ENCODE measurements at places on chromosomes 2 and 18.

DNA sequence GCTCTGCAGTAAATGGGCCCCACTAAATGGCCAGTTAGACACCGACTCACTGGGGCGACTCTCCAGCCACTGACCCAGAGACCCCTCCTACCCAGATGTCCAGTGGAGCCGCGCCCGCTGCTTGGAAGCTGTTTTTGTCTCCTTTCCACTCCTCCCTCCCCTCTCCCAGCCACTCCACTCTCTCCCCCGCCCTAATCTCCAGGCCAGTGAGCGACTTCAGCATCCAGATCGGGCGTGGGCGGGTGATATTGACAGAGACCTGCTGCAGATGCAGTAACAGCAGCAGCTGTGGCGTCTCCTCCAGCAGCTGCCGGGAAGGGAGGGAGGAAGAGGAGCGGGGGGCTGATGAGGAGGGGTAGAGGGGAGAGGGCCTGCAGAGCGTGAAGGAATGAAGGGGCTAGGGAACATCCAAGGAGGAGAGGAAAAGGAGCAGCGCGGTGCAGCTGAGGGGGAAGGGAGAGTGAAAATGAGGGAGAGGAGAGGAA lies at the start of gene SCN7A:
TSS of gene SCN7A (minus strand) at position 110 of the 485 bp plus-strand sequence. CDS start 16,553 bp downstream, outside the sequence.
- DNase-seq = no peak

DNA sequence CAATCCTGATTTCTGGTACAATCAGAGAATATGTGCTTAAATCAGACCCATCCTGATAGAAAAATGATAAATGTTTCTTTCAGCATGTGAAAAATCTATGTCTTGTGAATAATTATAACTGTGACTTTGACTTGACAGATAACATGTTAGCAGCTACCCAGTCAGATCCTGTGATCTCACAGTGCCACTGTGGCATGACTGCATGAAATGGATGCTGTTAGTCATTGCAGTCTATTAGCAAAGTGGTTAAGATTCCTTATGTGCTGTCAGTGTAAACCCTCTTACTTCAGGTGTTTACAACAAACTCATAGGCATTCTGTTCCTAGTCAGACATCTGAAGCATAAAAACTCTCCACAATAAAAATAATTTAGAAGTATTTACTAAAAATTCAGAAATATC lies 244.6 kb upstream of the RND3 start:
- no peak for DNase-seq

GRCh38 chr2:126645211-126645618 lies 10.7 kb upstream of the GYPC start:
- DNase-seq = no peak

DNA sequence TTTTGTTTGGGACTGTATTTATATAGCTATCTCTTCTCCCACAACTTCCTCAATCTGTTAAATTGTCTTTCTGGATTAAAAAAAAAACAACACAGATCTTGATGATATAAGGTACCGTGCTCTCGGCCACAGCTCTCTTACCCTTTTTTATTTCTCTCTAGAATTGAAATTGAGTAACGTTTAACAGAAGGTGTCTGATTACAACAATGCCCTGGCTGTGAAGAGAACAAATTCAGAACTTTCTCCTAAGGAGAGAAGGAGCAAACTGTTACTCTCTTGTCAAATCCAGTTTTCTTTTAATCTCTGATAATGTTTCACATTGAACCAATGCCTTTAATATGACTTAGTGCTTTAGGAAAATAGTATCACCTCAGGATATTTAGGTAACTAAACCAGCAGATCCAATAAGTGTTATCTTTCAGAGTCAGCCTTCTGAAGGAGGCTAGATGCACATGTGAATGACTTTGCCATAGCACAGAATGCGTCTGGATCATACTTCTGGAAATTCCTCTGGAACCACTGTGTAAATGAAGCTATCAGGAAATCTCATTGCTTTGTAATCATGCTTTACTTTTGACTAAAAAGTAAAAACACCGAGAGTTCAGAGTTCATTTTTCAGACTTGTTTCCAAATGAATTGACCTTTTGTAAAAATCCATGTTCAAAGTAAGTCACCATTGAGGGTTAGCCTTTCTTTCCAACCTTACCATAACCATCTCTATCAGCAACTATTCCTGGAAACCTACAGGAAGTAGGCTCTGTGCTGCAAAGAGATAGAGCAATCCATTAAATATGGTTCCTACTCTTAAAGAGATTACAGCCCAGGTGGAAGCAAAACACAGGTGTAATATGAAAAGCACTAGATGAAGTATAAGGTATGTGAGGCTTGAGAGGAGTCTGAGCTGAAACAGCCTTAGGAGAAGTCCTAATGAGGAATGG lies 147.0 kb upstream of the OSR1 start:
- no peak for DNase-seq

DNA sequence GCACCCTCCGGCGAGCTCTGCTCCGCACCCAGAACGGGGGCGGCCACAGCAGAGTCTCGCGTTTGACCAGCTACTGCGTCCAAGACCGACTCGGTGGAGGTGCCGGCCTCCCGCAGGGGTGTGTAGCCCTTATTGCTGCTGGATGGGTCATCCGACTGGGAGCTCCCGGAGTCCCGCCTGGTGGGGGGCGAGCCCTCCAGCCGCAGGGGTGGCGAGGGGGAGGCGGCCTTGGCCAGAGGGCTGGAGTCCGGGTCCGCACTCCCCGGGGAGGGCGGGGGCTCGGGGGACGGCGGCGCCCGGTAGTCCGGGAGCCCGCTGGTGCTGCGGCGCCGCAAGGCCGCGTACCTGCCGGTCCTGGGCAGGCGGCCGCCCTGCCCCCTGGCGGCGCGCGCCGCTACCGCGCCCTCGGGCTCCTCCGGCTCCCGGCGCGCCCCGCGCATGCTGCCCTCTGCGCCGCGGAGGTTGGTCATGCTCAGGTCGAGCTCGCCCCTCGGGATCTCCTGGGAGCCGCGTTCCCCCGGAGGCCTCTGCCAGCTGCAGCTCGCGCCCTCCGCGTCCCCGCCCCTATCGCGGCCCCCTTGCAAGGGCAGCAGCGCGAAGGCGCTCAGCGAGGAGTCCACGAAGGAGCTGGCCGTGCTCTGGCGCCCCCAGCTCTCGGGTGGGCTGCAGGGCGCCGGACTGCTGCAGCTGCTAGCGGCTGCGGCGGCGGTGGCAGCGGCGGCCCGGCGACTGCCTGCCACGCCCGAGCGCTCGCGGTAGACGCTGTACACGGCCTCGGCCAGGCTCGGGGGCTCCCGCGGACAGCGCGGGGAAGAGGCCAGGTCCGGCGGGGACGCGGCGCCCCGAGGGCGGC lies 4.8 kb downstream of the TMEM200C start:
- DNase-seq = no peak

DNA sequence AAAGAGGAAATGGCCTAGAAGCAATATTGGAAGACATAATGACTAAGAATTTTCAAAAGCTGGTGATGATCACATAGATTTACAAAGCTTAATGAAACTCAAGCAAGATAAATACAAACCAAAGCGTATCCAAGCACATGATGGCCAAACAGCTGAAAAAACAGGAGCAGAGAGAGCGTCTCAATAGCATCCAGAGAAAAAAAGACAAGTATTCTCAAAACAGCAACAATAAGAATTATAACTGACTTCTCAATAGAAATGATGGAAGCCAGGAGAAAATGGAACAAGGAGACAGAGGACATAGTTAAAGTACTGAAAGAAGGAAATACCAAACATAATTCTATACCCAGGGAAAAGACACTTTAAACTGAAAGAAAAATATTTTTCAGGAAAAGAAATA lies 437.2 kb upstream of the TNP1 start:
- no peak for DNase-seq

GRCh38 chr2:71787476-71788185 lies 334.3 kb downstream of the DYSF start:
- DNase-seq = no peak

DNA sequence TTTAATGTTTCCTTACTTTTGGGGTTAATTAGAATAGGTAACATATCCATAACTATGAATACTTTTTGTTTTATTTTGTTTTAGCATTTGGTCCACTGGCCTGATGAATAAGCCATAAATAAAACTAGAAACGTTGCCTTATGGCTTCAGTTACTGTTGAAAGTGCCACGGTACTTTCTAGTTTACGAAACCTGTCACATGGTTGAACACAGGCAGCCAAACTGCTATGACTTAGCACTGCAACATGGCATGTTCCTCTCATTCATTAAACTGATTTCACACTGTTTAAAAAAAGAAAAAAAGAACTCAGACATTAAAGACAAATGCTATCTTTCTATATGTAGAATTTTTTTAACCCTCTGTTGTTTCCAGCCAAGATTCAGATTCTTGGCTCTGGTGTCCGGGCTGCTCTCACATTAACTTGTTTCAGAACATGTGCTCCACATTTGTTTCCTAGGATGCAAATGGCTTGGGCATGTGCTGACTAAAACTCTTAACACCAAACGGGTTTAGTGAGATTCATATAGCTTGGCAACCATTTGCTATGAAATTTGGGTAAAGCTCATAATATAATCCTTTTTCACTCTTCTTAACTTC lies 323.9 kb upstream of the RND3 start:
- DNase-seq = no peak

DNA sequence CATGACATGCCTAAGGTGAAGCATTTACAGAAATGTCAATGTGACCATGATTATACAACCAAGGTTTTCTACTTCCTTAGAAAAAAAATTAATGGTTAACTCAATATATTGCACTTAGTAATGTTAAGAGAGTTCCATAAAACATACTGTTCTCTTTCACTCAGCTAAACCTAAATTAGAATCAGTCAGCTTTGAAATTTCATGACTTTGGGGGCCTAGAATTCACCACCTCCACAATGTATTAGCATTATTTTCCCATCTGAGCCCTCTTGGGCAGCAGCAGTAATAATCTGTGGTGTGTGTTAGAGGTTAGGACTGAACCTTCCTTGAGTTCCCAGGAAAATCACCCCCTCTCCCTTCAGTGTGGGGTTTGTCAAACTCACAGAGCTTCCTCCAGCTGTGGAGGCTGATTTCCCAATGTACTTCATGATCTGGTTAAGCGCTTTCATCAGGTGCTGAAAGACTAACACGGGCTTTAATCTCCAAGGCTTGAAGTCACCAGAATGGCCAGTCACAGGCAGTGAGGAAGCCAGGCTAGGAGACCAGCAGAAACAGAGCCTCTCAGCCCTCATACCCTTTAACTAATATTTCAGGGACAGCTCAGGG lies 7.1 kb upstream of the UPP2 start:
- no peak for DNase-seq

DNA sequence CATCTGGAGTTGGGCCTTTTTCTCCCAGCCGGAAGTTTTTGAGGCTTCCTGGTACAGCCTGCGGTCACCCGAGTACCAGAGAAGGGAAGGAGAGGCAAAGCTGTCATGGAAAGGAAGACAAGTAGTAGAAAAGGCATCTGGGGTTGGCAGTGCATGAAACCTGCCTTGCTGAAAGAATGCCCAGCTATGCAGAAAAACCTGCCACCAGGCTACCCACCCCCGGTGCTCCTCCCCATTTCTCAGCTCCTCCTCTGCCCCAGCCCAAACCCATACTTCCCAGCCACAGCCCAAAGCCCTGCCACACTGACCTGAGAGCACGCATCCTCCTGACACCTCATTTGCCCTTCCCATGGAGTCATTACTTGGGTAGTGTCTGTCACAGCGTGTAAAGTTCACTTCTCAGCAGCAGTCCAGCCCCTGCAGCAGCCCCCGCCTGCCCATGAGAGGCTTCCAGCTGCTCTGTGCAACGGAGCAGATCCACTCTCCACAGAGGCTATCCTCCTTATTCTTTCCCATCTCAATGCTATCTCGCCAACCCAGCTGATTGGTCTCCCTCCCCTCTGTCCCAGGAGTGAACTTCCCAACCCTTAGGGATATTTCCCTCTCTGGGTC lies 40.4 kb upstream of the MAL start:
- no peak for DNase-seq

DNA sequence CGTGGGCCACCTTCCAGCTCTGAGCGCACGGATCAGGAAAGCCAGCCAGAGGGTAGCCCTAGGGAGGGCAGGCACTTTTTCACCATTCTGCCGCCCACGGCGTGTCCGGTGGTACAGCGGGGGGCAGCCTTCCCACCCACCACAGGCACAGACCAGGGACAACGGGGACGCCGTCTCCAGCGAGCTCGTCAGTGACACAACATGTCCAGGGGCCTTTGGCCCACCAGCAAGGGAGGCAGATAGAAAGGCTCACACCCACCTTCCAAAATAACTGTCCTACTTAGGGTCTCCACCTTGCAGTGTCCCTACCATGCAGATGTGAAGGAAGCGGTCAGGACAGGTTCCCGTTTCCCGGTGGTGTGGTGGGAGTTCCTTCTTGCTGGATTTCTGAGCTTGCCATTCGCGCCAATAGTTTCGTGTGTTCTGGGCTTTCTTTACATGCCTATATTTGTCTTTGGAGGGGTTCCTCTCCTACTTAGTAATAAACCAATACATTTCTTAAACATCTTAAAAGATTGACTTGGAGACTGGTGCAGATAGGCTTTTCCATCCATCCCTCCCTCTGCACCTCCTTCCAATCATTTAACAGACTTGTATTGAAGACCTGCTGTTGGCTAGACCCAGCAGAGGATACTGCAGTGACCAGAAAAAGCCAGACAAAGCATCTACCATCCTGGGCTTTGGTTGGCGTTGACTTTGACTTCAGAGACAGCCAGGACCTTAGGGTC lies 872 bp downstream of the ASB1 start:
- DNase-seq = no peak

DNA sequence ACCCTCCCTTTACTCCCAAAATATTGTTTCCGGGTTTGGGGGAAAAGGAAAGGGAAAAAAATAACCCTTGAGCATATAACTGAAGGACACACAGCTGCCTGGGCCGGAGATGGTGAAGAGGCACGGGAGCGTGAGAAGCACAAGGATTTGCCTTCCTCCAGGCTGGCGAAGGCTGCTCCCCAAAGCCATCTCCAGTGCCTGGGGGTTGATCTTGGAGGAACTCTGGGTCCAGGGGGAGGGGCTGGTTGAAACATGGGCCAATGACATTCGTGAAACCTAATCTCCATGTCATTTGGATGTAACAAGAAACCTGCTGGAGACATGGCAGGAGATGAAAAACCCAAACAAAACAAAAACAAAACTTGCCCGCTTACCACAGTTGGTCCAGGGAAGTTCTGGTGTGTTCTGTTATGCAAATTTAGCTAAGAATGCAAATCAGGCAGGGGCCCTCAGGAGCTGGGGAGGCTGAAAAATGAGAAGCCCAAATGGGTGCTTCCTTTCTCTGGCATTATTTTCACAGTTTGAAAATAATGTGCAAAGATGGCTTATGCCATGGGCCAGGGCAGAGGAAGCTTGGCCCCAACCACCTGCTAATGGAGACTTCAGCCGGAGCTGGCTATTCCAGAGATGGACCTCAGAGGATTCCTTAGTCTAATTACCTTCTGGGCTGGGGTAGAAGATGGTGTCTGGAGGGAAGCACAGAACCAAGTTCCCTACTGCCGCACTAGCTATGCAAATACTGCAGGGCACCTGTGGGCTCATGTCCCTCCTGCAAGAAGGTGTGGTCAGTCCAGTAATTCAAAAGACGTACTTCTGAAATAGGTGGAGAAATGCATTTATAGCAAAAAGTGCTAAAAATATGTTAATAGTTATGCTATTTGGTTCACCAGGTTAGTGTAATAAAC lies 180.9 kb downstream of the BCL2 start:
- DNase-seq = no peak

Data from NK-92 treated with Interleukin-12 subunit alpha and Interleukin-12 subunit beta, amount 100 ng/mL, for 24 hours (cell line).